Right atrium auricular region (tissue), 2 donors: ENCODE measurements at places on chromosomes 13 and 19.

- peaks cover 36% of the 10 kb centered on the region for H3K4me1 ChIP-seq
- H3K27me3 ChIP-seq, result no peaks in the 10 kb centered on the region
- H3K4me3 ChIP-seq, result no peak overlapping the region
These were observed 17.3 kb downstream of the MKNK2 start for GRCh38 chr19:2033825-2034159.

GRCh38 chr19:13005861-13006370 lies 10.6 kb downstream of the NFIX start:
- H3K36me3 ChIP-seq, result no peaks in the 10 kb centered on the region
- no peak overlapping the region for H3K4me3 ChIP-seq
- H3K27ac ChIP-seq, result peak overlapping the region; percentile 64

DNA sequence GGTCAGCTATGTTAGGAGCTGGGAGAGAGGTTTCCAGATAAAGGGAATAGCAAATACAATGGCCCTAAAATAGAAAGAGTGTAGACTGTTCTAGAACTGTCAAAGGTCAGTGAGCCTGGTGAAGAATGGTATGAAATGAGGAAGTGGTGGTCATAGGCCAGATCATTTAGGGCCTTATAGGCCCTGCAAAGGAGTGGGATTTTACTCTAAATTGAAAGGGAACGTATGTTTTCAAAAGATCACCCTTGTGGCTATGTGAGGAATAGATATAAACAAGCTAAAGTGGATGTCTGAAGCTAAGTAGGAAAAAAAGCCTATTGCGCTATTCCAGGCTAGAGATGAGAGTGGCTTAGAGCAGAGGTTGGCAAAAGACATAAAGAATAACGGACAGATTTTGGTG lies 70.7 kb upstream of the TDRD3 start:
- no peaks in the 10 kb centered on the region for H3K4me1 ChIP-seq
- DNase-seq, result no peak
- H3K4me3 ChIP-seq, result no peak overlapping the region
- H3K27me3 ChIP-seq, result no peaks in the 10 kb centered on the region
- no peaks in the 10 kb centered on the region for H3K36me3 ChIP-seq

DNA sequence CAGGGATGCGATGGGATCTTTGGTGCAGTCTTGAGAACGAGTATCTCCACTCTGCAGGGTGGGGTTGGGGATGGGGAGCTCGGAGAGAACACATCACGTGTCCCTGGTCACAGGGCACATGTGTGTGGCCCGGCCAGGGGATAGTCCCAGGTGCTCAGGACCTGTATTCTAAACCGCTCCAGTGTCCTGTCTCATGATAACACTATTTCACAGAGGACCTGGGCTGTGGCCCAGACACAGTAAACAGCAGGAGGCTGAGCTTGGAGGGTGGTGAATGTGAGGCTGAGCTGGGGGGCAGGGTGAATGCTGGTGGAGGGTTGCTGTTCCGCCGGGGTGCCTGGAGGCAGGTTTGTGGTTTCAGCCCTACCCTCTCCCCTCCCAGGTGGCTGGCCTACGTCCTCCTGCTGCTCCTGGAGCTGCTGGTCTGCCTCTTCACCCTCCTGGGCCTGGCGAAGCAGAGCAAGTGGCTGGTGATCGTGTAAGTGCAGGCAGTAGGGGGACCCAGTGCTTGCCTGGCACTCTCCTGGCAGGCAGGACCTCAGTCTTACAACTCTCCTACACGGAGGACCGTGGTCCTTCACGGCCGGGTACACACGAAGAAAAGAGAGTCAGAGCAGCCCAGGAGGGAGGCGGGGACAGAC lies 11.1 kb downstream of the TTYH1 start:
- no peaks in the 10 kb centered on the region for H3K27me3 ChIP-seq
- H3K4me1 ChIP-seq, result no peaks in the 10 kb centered on the region
- no peak overlapping the region for H3K27ac ChIP-seq
- DNase-seq, result no peak

DNA sequence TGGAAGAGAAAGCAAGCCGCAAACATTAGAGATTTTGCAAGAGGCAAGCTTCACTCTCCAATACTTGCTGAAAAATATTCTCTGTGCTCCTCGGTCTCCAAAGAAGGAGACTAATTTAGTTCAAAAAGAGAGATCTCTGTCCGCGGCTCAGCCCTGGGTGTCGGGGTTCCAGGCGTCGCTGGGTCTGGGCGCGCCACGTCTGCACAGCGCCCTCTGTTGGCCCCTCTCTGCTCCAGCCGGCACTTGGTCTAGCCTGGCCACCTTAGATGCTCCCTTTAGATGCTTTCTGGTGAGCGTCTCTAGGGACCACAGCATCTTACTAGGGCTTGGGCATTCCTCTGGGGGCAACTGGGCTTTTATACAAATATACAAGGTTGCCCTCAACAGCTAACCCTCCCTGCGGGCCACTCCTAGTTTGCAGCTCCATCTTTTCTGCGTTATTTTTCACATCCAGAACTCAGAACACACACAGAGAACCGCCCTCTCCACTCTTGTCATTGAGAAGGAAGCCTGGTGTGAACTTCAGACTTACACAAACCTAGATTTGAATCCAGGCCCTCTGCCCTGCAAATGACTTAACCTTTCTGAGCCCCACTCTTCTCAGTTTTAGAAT lies 78.3 kb downstream of the CYSLTR2 start:
- no peaks in the 10 kb centered on the region for H3K27me3 ChIP-seq
- H3K4me1 ChIP-seq, result peaks cover 11% of the 10 kb centered on the region
- H3K27ac ChIP-seq, result no peak overlapping the region
- no peaks in the 10 kb centered on the region for H3K36me3 ChIP-seq

- no peak overlapping the region for H3K4me3 ChIP-seq
- DNase-seq, result no peak
- no peaks in the 10 kb centered on the region for H3K27me3 ChIP-seq
- no peaks in the 10 kb centered on the region for H3K36me3 ChIP-seq
These were observed 37.6 kb downstream of the POLR1D start for GRCh38 chr13:27659145-27659865.

DNA sequence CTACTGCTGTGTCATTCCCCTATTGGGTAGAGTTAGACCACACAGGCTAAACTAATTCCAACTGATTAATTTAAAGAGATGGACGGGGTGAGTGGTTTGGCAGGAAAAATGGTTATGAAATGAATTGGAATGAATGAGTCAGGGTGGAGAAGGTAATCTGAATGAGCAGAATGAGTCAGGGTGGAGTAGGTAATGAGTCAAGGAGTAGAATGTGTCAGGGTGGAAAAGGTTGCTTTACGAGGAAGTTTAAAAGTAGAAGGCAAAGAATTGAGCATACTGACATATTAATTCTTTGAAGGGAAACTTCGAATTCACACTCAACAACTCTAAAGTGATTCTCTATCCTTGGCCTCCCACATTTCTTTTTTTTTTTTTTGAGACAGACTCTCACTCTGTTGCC lies 12.7 kb upstream of the ZNF121 start:
- no peak overlapping the region for H3K4me3 ChIP-seq
- H3K4me1 ChIP-seq, result no peaks in the 10 kb centered on the region
- no peaks in the 10 kb centered on the region for H3K27me3 ChIP-seq
- H3K36me3 ChIP-seq, result no peaks in the 10 kb centered on the region

GRCh38 chr13:75486146-75487062 lies 4.4 kb upstream of the TBC1D4 start:
- no peak overlapping the region for H3K4me3 ChIP-seq
- H3K27me3 ChIP-seq, result no peaks in the 10 kb centered on the region
- H3K27ac ChIP-seq, result no peak overlapping the region
- H3K4me1 ChIP-seq, result no peaks in the 10 kb centered on the region

GRCh38 chr19:440391-441212 lies 20.2 kb downstream of the SHC2 start:
- no peaks in the 10 kb centered on the region for H3K27me3 ChIP-seq
- H3K4me1 ChIP-seq, result no peaks in the 10 kb centered on the region
- H3K27ac ChIP-seq, result no peak overlapping the region
- H3K36me3 ChIP-seq, result no peaks in the 10 kb centered on the region

GRCh38 chr13:49029570-49029969 lies 53.9 kb downstream of the FNDC3A start:
- DNase-seq, result no peak
- no peaks in the 10 kb centered on the region for H3K4me1 ChIP-seq
- H3K27me3 ChIP-seq, result no peaks in the 10 kb centered on the region
- H3K27ac ChIP-seq, result no peak overlapping the region
- no peaks in the 10 kb centered on the region for H3K36me3 ChIP-seq

- H3K36me3 ChIP-seq, result no peaks in the 10 kb centered on the region
- no peak overlapping the region for H3K4me3 ChIP-seq
- DNase-seq, result no peak
- H3K27me3 ChIP-seq, result no peaks in the 10 kb centered on the region
These were observed 199.7 kb downstream of the KATNAL1 start for GRCh38 chr13:30107521-30108136.

GRCh38 chr19:33411621-33412180 lies 38.2 kb downstream of the CEBPG start:
- no peaks in the 10 kb centered on the region for H3K4me1 ChIP-seq
- no peak overlapping the region for H3K4me3 ChIP-seq
- H3K27ac ChIP-seq, result no peak overlapping the region
- H3K27me3 ChIP-seq, result no peaks in the 10 kb centered on the region
- no peaks in the 10 kb centered on the region for H3K36me3 ChIP-seq

GRCh38 chr19:6540918-6541689 lies 10.3 kb downstream of the TNFSF9 start:
- H3K4me1 ChIP-seq, result no peaks in the 10 kb centered on the region
- no peaks in the 10 kb centered on the region for H3K36me3 ChIP-seq
- DNase-seq, result no peak
- H3K27me3 ChIP-seq, result no peaks in the 10 kb centered on the region

DNA sequence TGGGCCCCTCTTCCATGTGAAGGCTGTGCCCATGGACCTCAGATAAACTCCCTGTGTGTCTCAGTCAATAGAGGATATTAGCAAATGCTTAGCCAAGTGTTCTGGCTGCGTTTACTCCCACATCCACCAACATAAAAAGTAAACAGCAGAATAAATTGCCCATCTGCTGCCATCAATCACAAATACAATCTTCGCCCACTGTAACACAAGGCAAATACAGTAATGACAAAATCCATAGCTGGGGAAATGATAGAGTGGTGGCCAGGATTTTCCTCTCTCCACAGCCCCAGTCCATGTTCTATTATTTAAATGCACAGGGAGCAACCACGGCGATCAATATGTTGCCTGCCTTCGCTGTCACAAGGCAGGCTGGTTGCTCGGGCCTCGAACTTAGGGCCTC lies 376.5 kb downstream of the UQCRFS1 start:
- H3K4me3 ChIP-seq, result no peak overlapping the region
- DNase-seq, result no peak
- H3K36me3 ChIP-seq, result no peaks in the 10 kb centered on the region

DNA sequence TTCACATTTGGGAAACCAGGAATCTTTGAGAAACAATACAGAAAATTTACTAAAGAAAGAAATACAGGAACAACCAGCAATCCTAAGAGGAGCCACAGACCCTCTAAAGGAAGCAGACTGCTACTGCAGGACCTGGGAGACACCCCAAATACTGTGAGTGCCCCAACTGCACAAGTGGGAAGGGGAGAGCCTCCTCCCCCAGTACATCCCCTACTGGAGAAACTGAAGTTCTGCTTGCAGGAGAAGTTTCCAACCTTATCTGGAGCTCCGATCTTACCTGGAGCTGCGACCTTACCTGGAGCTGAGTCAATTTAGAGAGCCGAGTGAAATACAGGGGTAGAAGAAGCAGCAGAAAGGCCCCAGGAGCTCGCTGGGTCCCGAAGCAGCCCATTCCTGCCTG lies 236.4 kb upstream of the SPRY2 start:
- H3K4me1 ChIP-seq, result no peaks in the 10 kb centered on the region
- DNase-seq, result no peak
- no peak overlapping the region for H3K4me3 ChIP-seq
- no peaks in the 10 kb centered on the region for H3K27me3 ChIP-seq

- H3K27ac ChIP-seq, result peak overlapping the region; percentile 71
- peaks cover 36% of the 10 kb centered on the region for H3K4me1 ChIP-seq
- peaks cover 24% of the 10 kb centered on the region for H3K36me3 ChIP-seq
- H3K4me3 ChIP-seq, result peak overlapping the region; percentile 69
- H3K27me3 ChIP-seq, result no peaks in the 10 kb centered on the region
- DNase-seq, result no peak
These were observed 738 bp downstream of the DMWD start for GRCh38 chr19:45791744-45792469.

DNA sequence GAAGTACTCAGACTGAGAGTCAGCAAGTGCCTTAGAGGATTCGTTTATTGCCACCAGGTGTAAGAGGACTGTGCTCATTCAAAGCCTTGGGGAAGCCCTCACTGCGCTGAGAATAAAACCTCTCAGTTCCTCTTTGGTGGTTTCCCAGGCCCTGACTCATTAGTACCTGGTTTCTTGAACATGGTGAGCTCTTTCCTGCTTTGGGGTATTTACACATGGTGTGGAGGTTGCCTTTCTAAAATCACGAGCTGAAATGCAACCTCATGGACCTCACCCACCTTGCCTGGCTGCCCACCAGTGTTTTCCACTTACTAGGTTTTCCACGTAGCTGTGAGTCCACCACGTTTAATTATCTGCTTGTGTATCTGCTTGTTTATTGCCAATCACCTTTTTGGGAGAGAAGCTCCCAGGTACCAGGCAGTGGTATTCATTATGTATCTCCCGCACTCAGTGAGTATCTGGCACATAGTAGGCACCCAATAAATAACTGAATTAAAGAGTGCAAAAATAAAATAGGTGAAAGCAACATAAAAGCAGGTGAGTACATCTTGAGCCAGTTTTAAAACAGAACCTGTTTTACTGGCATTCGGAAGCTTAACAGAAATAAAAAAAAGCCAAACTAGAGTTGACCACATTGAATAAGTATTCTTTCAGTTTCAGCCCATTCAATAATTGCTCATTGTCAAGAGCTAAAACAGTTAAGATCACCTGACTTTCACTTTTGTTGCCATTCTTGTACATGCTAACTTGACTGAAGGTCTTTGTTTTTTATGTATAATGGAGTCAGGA lies 533.0 kb downstream of the MYO16 start:
- no peaks in the 10 kb centered on the region for H3K36me3 ChIP-seq
- no peak overlapping the region for H3K4me3 ChIP-seq
- no peak overlapping the region for H3K27ac ChIP-seq
- H3K27me3 ChIP-seq, result no peaks in the 10 kb centered on the region

GRCh38 chr13:41075034-41075433 lies 13.7 kb downstream of the WBP4 start:
- DNase-seq, result no peak
- H3K36me3 ChIP-seq, result peaks cover 82% of the 10 kb centered on the region
- H3K4me3 ChIP-seq, result no peak overlapping the region
- no peaks in the 10 kb centered on the region for H3K4me1 ChIP-seq
- no peak overlapping the region for H3K27ac ChIP-seq
